ENCODE measurements at places on chromosomes 11 and 22. TPM values are rescaled to one million over a fixed set of nuclear protein-coding genes. Genes with fewer than 3 reads are reported as not detected.

DNA sequence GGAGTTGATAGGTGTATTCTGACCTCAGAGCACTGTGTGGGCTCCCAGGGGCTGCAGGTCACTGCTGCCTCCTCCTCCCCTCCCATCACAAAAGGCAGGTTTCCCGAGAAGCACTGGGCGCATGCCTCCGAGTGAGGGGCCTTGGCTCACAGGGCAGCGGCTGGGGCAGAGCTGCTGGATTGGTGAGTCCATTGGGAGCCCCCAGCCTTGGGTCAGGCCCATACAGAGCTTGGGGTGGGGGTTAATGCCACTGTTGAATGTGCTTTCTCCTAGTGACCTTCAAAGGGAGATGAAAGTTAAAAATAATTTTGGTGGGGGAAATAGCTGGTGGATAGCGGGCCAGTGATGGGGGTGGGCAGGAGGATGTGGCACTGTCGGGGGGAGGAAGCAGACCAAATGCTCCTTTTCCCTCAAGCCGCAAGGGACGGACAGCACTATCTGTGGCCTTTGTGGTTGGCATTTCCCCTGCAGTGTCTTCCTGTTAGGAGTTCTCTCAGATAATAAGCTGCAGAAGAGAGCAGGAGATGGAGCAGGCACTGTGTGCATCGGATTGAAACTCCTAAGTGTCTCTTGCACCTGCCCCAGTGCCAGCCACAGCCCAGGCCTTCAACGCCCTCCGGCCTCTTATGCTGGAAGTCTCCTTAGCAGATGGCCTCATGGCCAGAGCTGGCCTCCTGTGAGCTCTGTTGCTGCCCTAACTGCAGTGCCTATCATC is 3.2 kb downstream of the TUBA8 start:
- H3K4me3 ChIP-seq: peak overlapping the region; percentile 30
- no peak overlapping the region for H3K27ac ChIP-seq
- DNase-seq: no peak
- peaks cover 4% of the 10 kb centered on the region for H3K36me3 ChIP-seq
- H3K4me1 ChIP-seq: peaks cover 35% of the 10 kb centered on the region

GRCh38 chr11:104830080-104830479 is 68.2 kb downstream of the CASP12 start:
- H3K27me3 ChIP-seq: no peaks in the 10 kb centered on the region
- no peaks in the 10 kb centered on the region for H3K36me3 ChIP-seq
- H3K4me3 ChIP-seq: no peak overlapping the region
- no peak overlapping the region for H3K27ac ChIP-seq

- no peaks in the 10 kb centered on the region for H3K4me1 ChIP-seq
- H3K27ac ChIP-seq: no peak overlapping the region
- H3K36me3 ChIP-seq: no peaks in the 10 kb centered on the region
- peaks cover 52% of the 10 kb centered on the region for H3K27me3 ChIP-seq
- H3K4me3 ChIP-seq: no peak overlapping the region
Measured at GRCh38 chr11:75633409-75634066, 35.3 kb downstream of the MAP6 start.

GRCh38 chr11:67022341-67022933 is 497 bp upstream of the SYT12 start:
- H3K4me1 ChIP-seq: peaks cover 17% of the 10 kb centered on the region
- no peaks in the 10 kb centered on the region for H3K36me3 ChIP-seq
- H3K27me3 ChIP-seq: peaks cover 5% of the 10 kb centered on the region
- peak overlapping the region; percentile 20 for H3K4me3 ChIP-seq
- no peak for DNase-seq
- no peak overlapping the region for H3K27ac ChIP-seq

GRCh38 chr11:124778281-124778680 is 16.2 kb upstream of the ESAM start:
- H3K4me1 ChIP-seq: peaks cover 17% of the 10 kb centered on the region
- H3K36me3 ChIP-seq: peaks cover 14% of the 10 kb centered on the region
- no peak overlapping the region for H3K4me3 ChIP-seq
- no peak overlapping the region for H3K27ac ChIP-seq
- no peaks in the 10 kb centered on the region for H3K27me3 ChIP-seq
- DNase-seq: no peak

GRCh38 chr11:64814712-64815187 is 4.4 kb upstream of the MEN1 start:
- no peak for DNase-seq
- peaks cover 7% of the 10 kb centered on the region for H3K4me1 ChIP-seq
- no peak overlapping the region for H3K4me3 ChIP-seq
- H3K36me3 ChIP-seq: no peaks in the 10 kb centered on the region
- H3K27ac ChIP-seq: no peak overlapping the region

- H3K4me3 ChIP-seq: peak overlapping the region; percentile 39
- no peak for DNase-seq
- H3K27ac ChIP-seq: peak overlapping the region; percentile 21
- peaks cover 48% of the 10 kb centered on the region for H3K4me1 ChIP-seq
Measured at GRCh38 chr22:24845041-24845898, 39.3 kb downstream of the SGSM1 start.

DNA sequence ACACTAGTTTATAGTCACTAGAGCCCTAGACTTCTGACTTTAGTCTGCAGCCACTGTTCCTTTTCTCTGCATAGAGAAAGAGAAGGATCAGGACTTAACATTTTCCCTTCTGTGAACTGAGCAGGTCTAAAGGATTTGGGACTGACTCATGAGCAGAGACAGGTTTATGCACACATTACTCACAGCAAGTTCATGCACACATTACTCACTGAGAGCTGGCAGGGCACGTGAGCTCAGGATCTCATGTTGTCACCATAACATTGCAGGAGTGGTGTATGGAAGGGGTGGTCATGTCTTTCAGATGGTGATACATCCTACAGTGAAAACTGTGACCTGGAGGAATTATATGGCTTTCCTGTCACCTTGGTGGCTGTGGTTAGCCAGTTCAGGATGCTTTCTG is 56.4 kb downstream of the CEP164 start:
- H3K4me1 ChIP-seq: no peaks in the 10 kb centered on the region
- H3K27ac ChIP-seq: no peak overlapping the region
- no peak overlapping the region for H3K4me3 ChIP-seq
- no peaks in the 10 kb centered on the region for H3K27me3 ChIP-seq
- H3K36me3 ChIP-seq: peaks cover 7% of the 10 kb centered on the region

DNA sequence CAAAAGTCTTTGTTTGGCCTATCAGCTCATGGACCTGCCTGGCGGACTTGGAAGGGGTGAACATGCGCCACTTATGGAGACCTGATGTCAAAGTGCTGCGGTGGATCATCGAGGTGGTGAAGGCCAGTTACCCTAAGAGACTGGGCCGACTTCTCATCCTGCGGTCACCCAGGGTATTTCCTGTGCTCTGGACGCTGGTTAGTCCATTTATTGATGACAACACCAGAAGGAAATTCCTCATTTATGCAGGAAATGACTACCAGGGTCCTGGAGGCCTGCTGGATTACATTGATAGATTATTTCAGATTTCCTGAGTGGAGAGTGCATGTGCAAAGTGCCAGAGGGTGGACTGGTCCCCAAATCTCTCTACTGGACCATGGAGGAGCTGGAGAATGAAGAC is 17.9 kb downstream of the ALKBH3 start:
- H3K36me3 ChIP-seq: peaks cover 12% of the 10 kb centered on the region
- no peak overlapping the region for H3K4me3 ChIP-seq
- no peak for DNase-seq
- H3K27me3 ChIP-seq: no peaks in the 10 kb centered on the region
- H3K27ac ChIP-seq: no peak overlapping the region

DNA sequence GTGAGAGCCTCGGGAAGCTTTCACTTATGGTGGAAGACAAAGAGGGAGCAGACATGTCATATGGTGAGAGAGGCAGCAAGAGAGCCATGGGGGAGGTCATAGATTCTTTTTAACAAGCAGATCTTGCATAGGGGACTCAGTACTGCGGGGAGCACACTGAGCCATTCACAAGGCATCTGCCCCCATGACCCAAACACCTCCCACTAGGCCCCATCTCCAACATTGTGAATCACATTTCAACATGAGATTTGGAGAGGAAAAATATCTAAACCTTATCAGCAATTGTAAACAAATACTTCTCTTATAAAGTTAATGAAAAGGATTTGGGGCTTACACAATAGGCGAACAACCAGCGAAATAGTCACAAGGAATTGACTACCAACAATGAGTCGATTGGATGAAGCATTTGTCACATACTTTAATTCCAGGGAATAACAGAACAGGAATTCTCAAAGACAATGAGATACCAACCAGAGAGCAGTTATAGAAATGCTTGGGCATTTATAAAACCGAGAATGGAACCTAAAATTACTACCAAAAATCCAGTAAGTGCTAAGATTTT is 7.3 kb downstream of the DDI1 start:
- no peak overlapping the region for H3K4me3 ChIP-seq
- H3K4me1 ChIP-seq: peaks cover 5% of the 10 kb centered on the region
- no peaks in the 10 kb centered on the region for H3K27me3 ChIP-seq
- H3K36me3 ChIP-seq: no peaks in the 10 kb centered on the region
- no peak overlapping the region for H3K27ac ChIP-seq

DNA sequence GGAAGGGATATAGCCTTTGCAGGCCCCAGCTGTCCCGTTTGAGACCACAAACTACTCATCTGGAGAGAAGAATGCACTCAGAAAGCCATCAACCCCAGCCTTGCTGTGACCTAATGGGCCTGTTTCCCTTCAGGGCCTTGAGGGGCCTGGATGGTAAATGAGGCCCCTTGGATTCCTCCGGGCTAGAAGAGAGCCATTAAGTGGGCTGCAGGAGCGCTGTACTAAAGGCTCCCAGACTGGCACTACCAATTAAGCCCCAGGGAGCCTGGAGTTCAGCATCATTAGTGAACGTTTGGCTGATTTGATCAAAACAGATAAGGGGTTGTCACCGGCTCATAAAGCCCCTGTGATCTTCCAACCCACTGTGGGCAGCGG is 23.0 kb downstream of the CD5 start:
- no peaks in the 10 kb centered on the region for H3K36me3 ChIP-seq
- no peak for DNase-seq
- peaks cover 17% of the 10 kb centered on the region for H3K4me1 ChIP-seq
- no peaks in the 10 kb centered on the region for H3K27me3 ChIP-seq

- peak overlapping the region; percentile 64 for H3K4me3 ChIP-seq
- H3K27me3 ChIP-seq: no peaks in the 10 kb centered on the region
- peaks cover 18% of the 10 kb centered on the region for H3K4me1 ChIP-seq
- H3K36me3 ChIP-seq: no peaks in the 10 kb centered on the region
Measured at GRCh38 chr11:64357904-64358535, 942 bp upstream of the RPS6KA4 start.

- no peak for DNase-seq
- no peak overlapping the region for H3K27ac ChIP-seq
- H3K36me3 ChIP-seq: no peaks in the 10 kb centered on the region
Measured at GRCh38 chr11:43928721-43929120, 13.7 kb upstream of the C11orf96 start.

DNA sequence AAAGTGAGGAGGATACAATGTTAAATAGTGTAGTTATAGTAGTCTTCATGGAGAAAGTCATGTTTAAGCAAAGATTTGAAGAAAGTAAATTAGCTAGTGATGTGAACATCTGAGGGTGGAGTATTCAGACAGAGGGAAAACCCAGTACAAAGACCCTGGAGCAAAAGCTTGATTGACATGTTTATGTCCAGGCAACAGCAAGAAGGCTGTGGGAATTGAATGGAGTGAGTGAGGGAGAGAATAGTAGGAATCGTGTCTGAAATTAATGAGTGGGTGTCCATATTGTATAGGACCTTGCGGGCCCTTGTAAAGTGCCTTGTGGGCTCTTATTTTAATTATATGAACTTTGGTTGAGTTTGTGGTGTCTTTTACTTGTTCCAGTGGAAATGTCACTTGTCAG is 424.1 kb upstream of the KIRREL3 start:
- no peak overlapping the region for H3K27ac ChIP-seq
- H3K4me3 ChIP-seq: no peak overlapping the region
- no peaks in the 10 kb centered on the region for H3K4me1 ChIP-seq
- no peaks in the 10 kb centered on the region for H3K27me3 ChIP-seq

GRCh38 chr11:126591966-126592489 is 236.5 kb downstream of the ST3GAL4 start:
- no peaks in the 10 kb centered on the region for H3K27me3 ChIP-seq
- H3K4me1 ChIP-seq: no peaks in the 10 kb centered on the region
- no peak for DNase-seq
- H3K27ac ChIP-seq: no peak overlapping the region

IGSF9B gene
- 1.8 TPM for total RNA-seq

ABCC8 gene
- not detected for total RNA-seq

OR2AG2 gene
- total RNA-seq: 0.20 TPM
